Stimulated activated CD4-positive, alpha-beta T cell treated with anti-CD3 and anti-CD28 coated beads, Interleukin-15, amount 100 ng/mL, for 1 hour (primary cell): ENCODE measurements at places on chromosomes 5 and 9.

DNA sequence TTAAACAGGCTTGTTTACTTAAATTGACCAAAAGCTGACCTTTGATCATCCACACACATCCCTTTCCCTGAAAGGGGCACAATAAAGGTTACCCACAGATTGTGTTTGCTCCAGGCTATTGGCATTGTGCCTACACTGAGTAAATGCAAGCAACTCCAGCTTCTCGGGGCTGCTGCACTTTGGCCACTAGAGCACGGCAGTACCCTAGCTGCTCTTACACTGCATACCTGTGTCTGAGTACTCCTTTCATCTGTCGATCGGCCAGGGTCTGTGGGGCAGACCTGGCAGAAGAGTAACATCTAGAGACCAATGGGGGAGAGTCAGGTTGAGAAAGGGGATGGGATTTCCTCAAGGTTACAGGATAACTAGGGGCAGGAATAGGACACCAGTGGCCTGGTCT, 281.9 kb upstream of the NMUR2 start:
- DNase-seq, result no peak

DNA sequence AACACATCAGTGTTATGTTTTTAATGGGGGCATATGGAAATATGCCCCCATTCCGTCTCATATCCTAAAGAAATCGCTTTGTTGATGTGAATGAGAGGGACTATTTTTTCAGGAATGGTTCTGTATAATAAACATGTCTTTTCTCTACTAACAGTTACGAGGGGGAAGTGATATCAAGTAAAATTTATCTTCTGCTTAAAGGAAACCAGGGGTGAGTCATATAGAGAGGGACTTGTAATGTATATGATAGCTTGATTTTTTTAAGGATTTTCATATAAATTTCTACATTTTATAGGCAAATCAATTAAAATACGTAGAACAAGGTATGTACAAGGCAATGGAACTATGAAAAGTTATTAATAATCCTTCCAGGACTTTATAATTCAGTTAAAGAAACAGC, 207.1 kb downstream of the SEMA5A start:
- DNase-seq, result no peak

DNA sequence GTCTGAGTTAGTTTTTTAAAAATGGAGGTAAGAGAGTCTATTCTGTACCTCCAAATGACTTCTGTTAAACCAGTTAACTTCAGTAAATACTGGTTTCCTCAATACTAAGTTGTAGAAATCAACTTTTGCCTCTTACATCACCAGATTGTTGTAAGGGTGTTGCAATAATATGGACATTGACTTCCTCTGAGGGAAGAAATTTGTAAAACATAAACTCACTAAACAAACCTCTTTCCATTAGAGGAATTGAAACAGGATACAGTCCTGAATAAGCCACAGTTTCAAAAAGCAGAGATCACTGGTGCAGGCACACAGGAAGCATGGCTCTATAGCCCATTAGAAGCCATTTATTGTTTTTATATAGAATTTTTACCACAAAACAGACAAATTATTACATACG, 32.7 kb upstream of the SLCO6A1 start:
- no peak for DNase-seq

DNA sequence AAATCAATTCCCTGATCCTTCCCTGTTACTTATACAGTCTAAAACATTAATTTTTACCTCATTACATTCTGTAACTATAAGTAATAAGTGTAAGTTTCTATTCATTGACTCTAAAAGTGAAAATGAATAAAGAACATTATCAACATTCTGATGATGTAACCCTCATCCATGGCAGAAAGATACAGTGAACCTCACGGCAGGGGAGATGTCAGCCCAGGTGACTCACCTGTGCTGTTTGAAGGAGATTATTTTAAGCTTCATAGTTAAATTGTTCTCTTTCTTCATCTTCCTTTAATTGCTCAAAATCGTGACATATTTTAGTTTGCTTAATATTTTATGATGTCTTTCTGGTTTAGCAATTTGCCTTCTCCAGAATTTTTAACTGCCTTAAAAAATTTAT, 268.1 kb downstream of the FSTL4 start:
- no peak for DNase-seq

GRCh38 chr9:131815970-131816873, 76.3 kb upstream of the RAPGEF1 start:
- DNase-seq, result no peak

DNA sequence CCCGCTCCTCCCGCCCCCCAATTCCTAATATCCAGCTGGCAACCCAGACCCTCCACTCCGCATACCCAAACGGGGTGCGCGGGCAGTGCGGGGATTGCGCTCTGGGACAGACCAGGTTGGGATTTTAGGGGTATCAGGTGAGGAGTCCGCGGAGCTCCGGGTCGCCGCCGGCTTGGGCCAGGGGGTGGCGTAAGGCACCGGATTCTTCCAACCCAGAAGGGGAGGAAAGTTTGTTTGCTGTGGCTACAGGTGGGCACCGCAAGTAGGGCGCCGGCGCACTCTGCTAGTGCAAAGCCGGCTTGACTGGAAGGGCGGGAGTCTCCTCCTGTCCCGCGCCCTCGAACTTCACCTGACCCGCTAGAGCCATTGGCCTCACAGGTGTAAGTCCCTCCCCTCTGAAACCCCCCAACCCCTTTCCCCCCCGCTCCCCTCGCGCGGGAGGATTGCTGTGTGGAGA, 709 bp downstream of the IQGAP2 start:
- DNase-seq, result no peak

- DNase-seq, result peak; percentile 18
Measured at GRCh38 chr5:139808481-139809330, 13.1 kb downstream of the PSD2 start.

- DNase-seq, result no peak
Measured at GRCh38 chr5:40210694-40211093, 469.0 kb upstream of the PTGER4 start.

DNA sequence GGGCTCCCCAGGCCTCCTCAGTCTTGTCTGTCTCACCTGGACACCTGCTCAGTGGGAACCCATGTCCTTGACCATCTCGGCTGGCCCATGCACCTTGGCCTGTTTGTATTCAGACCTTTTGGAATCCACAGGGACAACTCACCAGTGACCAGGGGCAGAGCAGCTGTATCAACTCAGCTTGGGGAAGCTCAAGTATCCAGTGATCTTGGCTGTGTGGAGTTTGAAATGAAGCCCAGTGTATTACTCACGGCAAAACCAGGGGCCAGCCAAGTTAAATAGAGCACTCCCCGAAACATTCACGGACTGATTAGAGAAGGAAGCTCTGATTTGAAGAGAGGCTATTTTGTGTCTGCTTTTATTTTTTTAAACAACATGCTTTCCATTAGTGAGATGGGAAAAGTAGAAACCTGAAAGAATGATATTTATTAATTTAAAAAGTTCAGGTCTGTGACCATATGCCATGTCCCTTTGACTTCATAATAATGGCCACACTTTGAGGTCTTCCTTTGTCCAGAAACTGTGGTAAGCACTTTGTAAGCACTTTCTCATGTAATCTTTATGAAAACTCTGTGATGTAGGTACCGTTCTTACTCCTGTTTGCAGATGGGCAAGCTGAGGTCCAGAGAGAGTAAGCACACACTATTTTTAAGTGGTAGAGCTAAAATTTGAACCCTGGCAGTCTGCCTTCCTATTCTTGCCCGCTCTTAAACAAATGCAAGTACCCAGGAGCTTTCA, 656.5 kb downstream of the BNC2 start:
- no peak for DNase-seq

- no peak for DNase-seq
Measured at GRCh38 chr9:92977279-92977678, 30.0 kb downstream of the FGD3 start.

GRCh38 chr9:136204145-136204805, 653 bp downstream of the LHX3 start:
- no peak for DNase-seq

DNA sequence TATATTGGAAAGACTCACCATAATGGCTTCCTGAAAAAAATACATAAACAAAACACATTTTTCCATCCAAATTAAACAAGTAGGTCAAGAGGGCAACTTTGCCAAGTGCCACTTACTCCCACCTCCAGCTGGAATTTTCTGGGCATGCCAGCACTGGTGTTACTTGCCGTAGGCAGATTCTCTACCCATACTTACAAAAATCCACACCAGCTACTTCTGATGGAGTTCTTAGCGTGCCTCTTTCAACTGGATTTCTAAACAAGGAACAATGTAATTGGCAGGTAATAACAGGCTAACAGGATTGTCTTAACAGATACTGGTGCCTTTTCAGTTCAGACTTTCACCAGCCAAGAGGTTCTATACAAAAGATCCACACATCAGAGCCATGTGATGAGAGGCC, 301.4 kb downstream of the MLLT3 start:
- no peak for DNase-seq

DNA sequence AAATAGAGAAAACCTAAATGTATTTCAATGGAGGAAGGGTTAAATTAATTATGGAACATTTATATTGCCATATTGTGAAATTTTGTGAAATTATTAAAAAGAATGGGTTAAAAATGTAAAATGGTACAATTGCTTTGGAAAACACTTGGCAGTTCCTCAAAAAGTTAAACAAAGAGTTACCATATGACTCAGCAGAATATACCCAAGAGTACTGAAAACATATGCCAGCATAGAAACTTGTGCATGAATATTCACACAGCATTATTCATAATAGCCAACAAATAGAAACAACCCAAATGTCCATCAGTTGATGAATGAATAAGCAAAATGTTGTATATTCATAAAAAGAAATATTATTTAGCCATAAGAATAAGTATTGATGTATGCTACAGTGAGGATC, 181.0 kb upstream of the MAST4 start:
- no peak for DNase-seq

DNA sequence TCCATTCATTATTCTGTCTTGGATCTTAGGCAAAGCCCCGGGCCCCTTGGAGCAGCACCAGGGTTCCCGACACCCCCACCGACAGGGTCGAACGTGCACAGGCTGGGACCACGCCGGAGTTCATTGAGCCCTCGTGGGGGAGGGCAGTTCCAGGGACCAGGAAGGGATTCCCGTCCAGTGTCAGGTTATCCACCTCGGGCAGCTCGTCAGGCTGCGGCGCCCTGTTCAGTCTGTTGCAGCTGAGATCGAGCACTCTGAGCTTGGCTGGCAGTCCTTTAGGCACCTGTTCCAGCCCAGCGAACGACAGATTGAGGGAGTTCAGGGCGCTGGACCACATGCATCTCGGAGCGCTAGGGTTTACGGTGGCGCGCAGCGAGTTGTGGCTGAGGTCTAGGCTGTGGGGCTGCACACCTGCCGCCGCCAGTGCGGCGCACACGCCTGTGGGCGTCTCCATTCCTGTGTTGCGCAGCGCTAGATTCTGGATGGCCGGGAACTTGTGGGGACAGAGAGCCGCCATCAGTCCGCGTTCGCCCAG, 1.1 kb downstream of the CD14 start:
- DNase-seq, result no peak

- no peak for DNase-seq
Measured at GRCh38 chr9:121059998-121060636, 10.0 kb upstream of the C5 start.

- no peak for DNase-seq
Measured at GRCh38 chr9:89477384-89477783, 20.5 kb downstream of the SEMA4D start.

DNA sequence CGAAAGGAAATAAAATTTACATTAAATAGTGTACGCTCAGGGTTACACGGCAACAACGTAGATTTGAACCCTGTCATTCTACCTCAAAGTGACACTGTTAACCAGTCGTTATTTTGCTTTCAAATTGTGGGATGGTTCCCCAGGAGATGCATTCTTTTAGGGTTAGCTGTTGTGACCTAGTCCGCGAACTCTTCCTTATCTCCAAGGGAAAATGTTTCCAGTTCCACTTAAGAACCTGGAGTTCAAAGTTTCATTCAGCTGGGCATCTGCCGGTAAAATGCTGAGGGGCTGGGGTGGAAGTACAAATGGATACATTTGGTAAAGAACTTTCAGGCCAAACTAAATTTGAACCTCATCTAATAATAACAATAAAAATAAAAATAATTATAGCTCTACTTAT, 264.6 kb downstream of the NR3C1 start:
- no peak for DNase-seq

- no peak for DNase-seq
Measured at GRCh38 chr9:94903961-94904421, 177.5 kb downstream of the AOPEP start.

- DNase-seq, result no peak
Measured at GRCh38 chr5:126769703-126770102, 7.2 kb upstream of the LMNB1 start.
